Stomach (tissue), 19 donors: ENCODE measurements at places on chromosomes 5 and 9. TPM values are rescaled to one million over a fixed set of nuclear protein-coding genes. Genes with fewer than 3 reads are reported as not detected.

DNA sequence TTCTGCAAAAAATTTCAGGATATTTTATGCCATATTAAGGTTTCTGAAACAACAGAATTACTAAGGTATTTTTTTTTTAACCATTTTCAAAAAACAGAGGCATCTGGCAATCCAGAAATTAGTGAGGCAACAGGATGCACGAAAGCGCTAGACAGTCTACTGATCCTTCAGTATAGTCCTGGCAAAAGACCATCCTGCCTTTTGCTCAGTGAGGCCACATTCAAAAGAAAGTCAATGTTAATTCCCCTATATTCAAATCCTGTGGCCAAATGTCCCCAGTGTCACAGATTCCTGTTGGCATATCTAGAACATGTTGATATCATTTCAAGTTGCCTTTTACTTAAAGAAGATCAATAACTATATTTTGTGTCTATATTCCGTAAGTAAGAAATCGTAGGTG lies 13.1 kb upstream of the NFIB start:
- H3K27me3 ChIP-seq, result no peaks in the 10 kb centered on the region
- H3K27ac ChIP-seq, result no peak overlapping the region
- no peaks in the 10 kb centered on the region for H3K4me1 ChIP-seq
- DNase-seq, result no peak

OBP2B gene
- not detected for polyA plus RNA-seq

- H3K36me3 ChIP-seq, result no peaks in the 10 kb centered on the region
- DNase-seq, result no peak
- H3K4me1 ChIP-seq, result no peaks in the 10 kb centered on the region
Measured at GRCh38 chr5:124173386-124173785, 573.1 kb downstream of the ZNF608 start.

DNA sequence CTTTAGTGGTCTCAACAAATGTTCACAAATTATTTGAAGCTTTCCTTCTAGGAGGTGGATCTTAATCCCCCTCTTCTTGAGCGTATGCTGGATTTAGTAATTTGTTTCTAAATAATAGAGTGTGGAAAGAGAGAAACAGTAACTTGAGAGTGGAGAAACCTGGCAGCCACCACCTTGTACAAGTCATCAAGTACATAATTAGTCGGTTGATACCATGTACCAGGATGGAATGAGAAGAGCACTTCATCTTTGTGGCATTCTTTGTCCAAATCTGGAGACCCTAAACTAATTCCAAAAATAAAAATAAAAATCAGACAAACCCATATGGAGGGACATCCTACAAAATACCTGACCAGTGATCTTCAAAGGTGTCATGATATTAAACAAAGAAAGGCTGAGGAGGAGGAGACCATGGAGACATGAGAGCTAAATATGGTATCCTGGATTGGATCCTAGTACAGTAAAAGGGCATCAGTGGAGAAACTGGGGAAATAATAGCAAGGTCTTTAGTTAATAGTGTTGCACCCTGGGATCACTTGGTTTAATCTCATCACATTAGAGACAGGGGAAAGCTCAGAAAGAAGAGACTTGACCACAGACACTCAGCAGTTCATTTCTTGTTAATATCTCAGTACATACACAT lies 147.9 kb downstream of the ASTN2 start:
- no peaks in the 10 kb centered on the region for H3K27me3 ChIP-seq
- no peak overlapping the region for H3K27ac ChIP-seq
- no peaks in the 10 kb centered on the region for H3K4me1 ChIP-seq
- no peak for DNase-seq
- H3K36me3 ChIP-seq, result no peaks in the 10 kb centered on the region

SLC34A1 gene
- polyA plus RNA-seq, result not detected

SNCAIP gene
- polyA plus RNA-seq, result 2.0 TPM

DNA sequence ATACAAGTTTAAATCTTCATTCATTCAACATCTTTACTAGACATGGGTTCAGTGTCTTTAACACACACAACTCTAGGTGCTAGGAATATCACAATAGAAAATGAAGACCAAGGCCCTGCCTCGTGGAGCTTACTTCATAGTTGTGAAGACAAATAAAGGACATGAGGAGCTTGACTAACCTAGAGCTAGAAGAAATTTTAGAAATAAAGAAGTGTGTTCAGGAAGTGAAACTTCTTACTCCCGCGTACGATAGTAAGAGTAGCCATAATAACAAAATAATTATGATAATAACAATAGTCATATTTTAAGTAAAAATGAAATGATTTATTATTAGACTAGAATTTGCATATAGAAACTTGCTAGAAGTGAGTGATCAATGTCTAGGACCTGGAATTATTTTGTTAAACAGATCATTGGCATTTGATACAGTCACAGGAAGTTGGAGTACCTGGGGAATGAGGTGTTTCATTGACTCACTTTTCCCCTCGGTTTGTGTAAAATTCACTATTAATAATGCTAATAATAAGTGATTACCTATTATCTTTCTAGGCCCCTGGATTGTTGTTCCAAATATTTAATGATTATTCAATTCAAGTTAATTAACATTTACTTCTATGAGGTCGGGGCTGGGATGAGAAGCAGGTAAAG lies 331.3 kb downstream of the NSG2 start:
- no peaks in the 10 kb centered on the region for H3K27me3 ChIP-seq
- H3K4me1 ChIP-seq, result no peaks in the 10 kb centered on the region
- DNase-seq, result no peak
- H3K27ac ChIP-seq, result no peak overlapping the region

PNPLA7 gene
- polyA plus RNA-seq, result 9.2 TPM

TAS2R1 gene
- not detected for polyA plus RNA-seq

GLRA1 gene
- not detected for polyA plus RNA-seq

DNA sequence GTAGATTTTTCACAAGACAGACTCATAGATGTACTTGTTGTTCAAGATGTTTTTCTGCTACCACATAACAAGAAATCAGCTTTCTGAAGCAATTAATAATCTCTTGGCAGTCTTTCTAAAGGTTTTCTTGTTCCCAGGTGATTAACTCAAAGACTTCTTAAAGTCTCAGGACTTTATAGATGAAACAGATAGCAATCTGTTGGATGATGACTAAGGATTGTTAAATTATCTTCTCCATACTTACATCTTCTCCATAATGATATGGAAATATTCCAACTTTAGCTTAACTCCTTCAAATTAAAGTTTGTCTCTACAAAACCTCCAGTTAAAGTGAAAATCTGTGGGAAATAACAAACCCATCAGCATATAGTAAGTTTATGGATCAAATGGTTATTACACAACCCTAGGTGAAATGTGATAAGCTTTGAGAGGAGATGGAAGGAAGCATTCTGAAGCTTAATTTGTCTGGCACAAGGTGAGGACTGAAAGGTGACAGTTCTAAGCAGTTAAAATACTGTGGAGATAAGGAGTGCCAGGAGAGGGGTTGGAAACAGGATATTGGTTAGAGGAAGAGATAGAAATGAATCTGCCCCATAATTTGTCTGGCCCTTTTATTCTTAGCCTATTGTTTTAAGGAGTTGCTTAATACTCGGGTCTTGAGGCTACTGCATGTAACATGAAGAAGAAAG lies 326.7 kb downstream of the ADGRV1 start:
- peaks cover 23% of the 10 kb centered on the region for H3K4me1 ChIP-seq
- H3K4me3 ChIP-seq, result no peak overlapping the region

DNA sequence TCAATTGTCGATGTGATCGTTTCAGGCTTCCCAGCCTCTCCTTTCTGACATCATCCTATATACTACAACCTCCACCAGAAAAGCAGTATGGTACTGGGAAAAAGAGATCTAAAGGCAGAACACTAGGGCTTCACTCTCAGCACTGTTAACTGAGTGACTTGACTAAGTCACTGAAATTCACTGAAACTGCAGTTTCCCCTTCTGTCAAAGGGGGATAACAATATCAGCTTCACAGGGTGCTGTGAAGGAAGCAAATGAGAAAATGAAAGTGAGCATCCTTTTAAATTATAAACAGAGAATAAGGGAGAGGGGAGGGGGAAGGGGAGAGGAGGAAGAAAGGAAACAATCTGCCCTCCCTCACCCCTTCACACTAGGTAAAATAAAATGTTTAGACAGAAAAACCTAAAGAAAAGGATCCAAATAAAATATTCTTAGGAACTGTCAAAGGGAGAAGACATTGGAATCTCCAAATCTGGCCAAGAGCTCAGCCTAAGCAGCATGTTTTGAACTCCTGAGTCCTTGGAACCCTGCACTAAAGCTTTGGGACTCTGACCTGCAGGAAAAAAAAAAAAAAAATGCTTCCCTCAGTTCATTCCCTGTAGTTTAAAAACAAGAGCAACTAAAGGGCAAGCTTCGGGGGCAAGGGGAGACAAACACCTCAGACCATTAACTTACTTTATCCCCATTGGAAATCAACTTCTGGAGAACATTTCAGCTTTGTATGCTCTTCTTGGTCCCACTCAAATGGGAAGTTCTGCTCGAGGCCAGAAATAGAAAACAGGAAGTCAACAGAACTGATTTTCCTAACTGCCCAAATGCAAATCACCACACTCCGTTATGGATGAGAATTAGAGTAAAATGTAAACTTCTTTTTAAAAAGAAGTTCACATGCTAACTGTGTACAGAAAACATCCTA lies 178.3 kb downstream of the DEPDC1B start:
- no peaks in the 10 kb centered on the region for H3K27me3 ChIP-seq
- H3K27ac ChIP-seq, result peak overlapping the region; percentile 62
- no peak for DNase-seq
- H3K4me3 ChIP-seq, result no peak overlapping the region

FAM174A gene
- polyA plus RNA-seq, result 15.1 TPM

DNA sequence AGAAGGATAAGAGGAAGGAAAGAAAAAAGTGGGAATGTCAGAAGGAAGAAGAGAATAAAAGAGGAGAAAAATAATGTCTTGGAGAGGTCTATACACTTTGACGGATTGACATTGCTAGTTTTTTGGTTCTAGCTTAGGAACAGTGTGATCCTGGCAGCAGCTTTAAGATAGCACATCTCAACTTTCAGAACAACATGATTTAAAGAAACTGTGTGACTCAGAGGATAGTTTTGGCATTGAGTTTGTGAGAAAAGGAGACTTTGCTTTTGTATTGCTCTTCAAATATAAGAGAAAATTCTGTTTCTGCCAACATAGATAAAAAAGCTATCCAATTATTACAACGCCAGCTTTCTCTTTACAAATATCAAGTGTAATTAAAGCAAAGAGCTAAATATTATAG lies 260.7 kb upstream of the ARRDC3 start:
- H3K4me1 ChIP-seq, result peaks cover 5% of the 10 kb centered on the region
- H3K27ac ChIP-seq, result no peak overlapping the region
- DNase-seq, result no peak
- H3K4me3 ChIP-seq, result no peak overlapping the region
- no peaks in the 10 kb centered on the region for H3K27me3 ChIP-seq

PTGER4 gene
- polyA plus RNA-seq, result 23.4 TPM

CARTPT gene
- polyA plus RNA-seq, result 6.8 TPM

- no peak overlapping the region for H3K27ac ChIP-seq
- no peak overlapping the region for H3K4me3 ChIP-seq
- no peak for DNase-seq
- H3K4me1 ChIP-seq, result peaks cover 28% of the 10 kb centered on the region
- no peaks in the 10 kb centered on the region for H3K27me3 ChIP-seq
Measured at GRCh38 chr9:83423815-83424707, 114.1 kb downstream of the FRMD3 start.

GRCh38 chr5:75351139-75351926 lies 14.3 kb downstream of the HMGCR start:
- DNase-seq, result no peak
- H3K4me3 ChIP-seq, result no peak overlapping the region
- no peaks in the 10 kb centered on the region for H3K4me1 ChIP-seq
- H3K36me3 ChIP-seq, result peaks cover 100% of the 10 kb centered on the region

DNA sequence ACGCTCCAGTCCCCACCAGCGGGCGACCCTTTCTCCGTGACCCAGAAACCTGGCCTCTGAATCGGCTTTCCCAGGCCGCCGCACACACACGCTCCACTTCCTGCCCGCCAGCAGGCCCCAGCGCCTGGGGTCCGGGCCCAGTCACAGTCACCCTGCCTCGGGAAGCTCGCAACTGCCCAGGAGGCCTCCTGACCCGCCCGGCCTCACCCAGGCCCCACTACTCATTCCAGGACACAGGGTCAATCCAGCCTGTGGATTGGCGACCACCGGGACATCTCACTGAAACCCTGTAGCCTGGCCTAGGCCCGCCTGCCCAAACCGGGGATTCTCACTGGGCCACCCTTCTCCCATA lies 2.7 kb upstream of the IRX4 start:
- no peaks in the 10 kb centered on the region for H3K36me3 ChIP-seq
- H3K27me3 ChIP-seq, result peaks cover 100% of the 10 kb centered on the region
- no peak for DNase-seq

DNA sequence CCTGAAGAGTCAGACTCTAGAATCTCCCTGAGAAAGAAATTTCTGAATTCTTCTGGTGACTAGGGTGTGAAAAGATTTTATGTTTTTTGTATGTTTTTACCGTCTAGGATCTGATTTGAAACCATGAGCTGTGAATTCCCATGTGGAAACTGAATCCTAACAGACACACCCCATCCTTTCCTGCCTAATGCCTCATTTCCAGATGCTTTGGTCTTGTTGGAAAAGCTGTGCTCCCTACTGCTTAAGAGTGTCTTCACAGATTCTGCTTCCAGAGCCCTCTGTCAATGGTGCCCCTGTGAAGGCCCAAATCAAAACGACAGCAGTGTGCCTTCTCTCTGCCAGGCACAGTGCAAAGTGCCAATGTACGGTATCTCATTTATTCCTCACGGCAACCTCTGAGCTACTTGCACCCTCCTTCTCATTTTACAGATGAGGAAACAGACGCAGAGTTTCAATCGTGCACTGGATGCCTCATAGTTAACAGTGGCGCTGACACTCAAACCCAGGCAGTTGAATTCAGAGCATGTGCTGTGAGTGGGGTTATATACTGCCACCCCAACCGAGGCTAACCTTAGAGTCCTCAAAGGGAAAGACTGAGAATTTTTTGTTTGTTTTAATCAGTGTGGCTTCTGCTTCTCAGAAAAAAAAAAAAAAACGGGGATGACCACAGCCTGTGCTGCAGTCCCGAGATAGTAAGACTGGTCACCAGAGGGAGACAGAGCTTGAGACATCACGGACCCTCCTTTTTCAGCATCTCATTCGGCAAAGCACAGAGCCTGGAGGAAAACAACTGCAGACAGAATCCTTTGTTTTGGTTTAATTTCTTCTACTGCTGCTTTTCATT lies 188.4 kb downstream of the SNCAIP start:
- no peak overlapping the region for H3K4me3 ChIP-seq
- no peaks in the 10 kb centered on the region for H3K36me3 ChIP-seq
- no peaks in the 10 kb centered on the region for H3K4me1 ChIP-seq
- no peak overlapping the region for H3K27ac ChIP-seq

TIMD4 gene
- 0.45 TPM for polyA plus RNA-seq

DNA sequence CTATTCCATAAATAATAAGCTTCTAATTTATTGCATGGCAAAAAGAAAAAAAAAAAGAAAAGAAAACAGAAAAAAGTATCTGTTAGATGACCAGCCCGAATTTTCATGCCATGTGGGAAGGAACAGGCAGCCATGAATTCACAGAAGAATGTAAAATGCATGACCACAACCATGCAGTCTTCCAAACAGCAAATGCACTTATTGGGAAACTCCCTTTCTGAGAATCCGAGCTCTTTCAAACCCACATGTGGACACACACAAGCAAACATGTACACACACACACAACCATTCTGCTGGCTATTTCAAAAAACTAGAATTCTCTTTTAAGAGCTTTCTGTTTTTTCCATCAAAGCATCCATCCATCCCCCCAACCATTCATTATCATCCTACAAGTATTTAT lies 236.1 kb downstream of the DNAH5 start:
- DNase-seq, result no peak
- H3K27ac ChIP-seq, result no peak overlapping the region
